ENCODE measurements at places on chromosomes 2 and 18.
A peak's percentile ranks its signal among the peaks of the same experiment; 100 is the strongest.

DNA sequence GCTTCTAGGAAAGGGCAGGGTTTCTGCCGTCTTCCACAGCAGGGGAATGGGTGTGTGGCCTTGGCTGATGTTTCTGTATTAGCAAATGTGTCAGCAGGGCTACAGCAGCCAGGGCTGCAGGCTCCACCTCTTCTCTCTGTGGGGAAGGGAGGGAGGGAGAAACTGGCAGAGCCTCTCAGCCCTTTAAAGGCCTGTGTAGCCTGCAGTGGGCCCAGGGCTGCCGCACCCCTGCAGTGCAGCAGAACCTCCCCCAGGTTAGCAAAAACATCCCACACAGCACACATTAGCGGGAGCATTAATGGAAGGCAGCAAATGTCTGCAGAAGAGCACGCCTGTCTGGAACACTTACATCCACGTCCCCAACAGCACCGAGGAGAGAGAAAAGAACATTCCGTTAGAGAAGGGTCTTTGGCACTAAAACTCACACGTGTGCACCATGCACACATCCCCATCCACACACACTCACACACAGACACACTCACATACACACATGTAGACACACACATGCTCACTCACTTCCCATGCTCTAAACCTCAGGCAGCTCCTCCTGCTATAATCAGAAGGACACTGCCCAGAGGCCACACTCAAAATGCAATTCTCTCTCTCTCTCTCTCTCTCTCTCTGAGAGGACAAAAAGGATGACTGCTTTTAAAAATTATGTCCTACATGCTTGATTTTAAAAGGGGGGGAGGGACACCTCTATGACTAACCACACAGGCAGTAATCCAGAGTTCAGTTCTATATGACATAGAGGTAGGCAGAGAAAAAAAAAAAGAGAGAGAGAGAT lies 24.1 kb downstream of the MRPL35 start:
- H3K27me3 ChIP-seq: no peaks in the 10 kb centered on the region
- no peak overlapping the region for H3K27ac ChIP-seq
- H3K36me3 ChIP-seq: no peaks in the 10 kb centered on the region

DNA sequence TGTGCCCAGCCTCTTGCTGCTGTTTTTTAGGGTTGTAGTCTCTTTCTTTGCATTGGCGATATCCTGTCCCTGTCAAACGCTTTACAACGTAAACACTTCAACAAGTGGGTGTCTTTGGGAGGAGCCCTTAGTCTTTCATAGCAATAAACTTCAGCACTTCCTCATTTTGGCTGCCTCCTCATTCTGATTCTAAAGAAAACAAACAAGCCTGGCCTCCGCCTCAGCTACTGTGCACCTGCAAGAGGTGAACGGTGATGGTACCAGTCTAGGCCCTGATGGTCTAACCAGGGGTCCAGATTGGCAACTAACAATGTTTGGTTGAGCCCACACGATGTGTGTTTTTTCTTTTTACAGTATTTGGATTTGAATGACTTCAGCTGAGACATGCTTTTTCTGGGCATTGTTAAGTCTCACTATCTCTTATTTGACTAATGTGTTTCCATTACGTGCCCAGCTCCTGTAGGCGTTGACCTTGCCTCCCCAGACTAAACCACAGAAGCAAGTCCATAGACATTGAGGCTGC lies 53.2 kb upstream of the CUL3 start:
- H3K27me3 ChIP-seq: peaks cover 18% of the 10 kb centered on the region
- no peaks in the 10 kb centered on the region for H3K36me3 ChIP-seq
- DNase-seq: no peak
- no peak overlapping the region for H3K4me3 ChIP-seq

DNA sequence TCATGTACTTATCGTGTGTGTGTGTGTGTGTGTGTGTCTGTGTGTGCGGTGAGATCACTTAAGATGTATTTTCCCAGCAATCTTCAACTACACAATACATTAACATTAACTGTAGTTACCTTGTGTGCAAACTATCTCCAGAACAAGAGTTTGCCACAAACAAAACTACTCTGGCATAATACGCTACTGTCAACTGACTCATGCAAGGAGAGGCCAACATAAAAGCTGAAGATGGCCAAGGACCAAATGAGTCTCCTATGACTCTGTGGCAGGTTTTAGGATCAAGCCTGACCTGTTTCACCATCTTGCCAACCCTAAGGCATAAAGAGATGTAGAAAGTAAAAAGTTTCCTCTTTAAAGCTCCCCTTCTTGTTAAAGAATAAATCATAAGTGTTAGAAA lies 20.1 kb downstream of the CYB5A start:
- H3K4me3 ChIP-seq: no peak overlapping the region
- H3K27me3 ChIP-seq: no peaks in the 10 kb centered on the region
- no peaks in the 10 kb centered on the region for H3K36me3 ChIP-seq
- H3K27ac ChIP-seq: no peak overlapping the region

GRCh38 chr2:32748158-32748557 lies 120.3 kb downstream of the TTC27 start:
- no peak overlapping the region for H3K4me3 ChIP-seq
- H3K27me3 ChIP-seq: no peaks in the 10 kb centered on the region
- H3K4me1 ChIP-seq: peaks cover 23% of the 10 kb centered on the region

DNA sequence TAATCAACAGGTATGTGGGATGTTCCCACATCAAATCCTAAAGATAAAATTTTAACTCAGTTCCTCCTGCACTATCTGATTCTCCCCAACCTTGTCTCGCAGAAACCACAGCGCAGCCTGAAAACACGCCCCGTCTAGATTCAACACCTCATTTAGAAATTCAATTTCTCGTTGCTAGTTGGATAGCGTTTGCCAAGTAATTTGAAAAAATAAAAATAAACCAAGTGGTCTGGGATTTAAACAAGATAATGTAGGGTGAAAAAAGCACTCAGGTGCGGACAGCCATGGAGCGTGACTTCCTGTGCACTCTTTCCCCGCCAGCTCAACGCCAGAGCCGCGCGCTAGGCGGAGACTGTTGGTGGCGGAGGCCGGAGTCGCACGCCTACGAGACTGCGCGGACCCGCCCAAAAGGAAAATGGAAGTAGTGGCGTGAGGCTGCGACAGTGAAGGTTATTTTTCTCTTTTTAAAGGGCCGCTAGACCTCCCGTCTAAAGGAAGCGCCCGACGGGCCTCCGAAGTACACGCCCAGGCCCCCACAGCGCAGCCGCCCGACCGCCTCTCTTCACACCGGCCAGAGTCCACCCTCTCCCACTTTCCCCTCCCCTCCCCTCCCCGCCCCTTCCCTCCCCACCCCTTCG lies 615 bp upstream of the CCNT2 start:
- peaks cover 9% of the 10 kb centered on the region for H3K27me3 ChIP-seq
- H3K36me3 ChIP-seq: no peaks in the 10 kb centered on the region
- H3K4me1 ChIP-seq: peaks cover 34% of the 10 kb centered on the region
- peak overlapping the region; percentile 96 for H3K4me3 ChIP-seq
- no peak for DNase-seq

DNA sequence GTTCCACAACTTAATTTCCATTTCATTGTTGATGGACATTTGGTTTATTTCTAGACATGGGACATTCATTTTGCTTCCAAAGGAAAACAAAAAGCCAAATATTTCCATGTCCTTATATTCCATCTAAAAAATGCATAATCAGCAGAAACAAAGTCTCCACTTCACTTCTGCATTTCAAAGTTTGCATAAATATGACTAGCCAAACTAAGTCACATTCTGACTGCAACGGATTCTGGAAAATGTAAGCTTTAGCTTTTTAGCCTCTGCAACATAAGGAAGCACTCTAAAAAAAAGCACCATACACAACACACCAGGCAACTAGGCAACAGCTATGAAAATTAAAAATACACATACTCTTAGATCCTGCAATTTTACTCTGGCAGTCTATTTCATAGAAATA lies 135.3 kb downstream of the ETAA1 start:
- H3K4me1 ChIP-seq: no peaks in the 10 kb centered on the region
- H3K36me3 ChIP-seq: no peaks in the 10 kb centered on the region
- no peak overlapping the region for H3K4me3 ChIP-seq

DNA sequence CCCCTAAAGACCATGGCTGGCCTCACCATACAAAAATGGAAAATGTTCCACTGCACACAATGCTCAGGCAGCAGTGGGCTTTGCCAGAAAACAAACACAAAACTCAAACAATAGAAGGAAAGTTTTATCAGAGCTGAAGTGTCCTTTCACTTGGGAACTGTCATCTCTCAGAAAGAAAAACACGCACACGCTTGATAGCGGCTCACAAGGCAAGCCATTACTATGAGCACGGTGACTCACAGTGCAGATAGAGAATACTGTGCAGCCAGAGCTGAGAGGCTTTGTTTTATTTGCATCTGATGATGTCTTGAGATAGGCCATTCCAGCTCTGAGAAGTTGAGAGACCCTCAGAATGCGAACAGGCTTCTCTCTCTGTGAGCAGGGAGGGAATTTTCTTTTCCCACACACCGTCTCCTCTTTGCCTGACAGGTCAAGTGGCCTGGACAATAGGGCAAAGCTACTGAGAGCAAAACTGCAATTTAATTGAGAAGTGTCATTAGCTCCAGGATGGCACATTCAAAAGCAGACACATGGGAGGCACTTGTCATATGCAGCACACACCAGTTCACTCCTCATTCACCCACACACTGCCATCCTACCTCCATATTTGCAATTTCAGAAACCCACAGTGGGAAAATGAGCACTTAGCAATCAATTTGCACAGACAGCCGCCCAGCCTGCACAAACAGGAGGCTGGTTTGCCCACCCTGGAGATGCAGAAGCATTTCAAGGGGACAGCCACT lies 236.6 kb downstream of the SS18 start:
- DNase-seq: no peak
- H3K4me3 ChIP-seq: no peak overlapping the region
- H3K27ac ChIP-seq: no peak overlapping the region
- no peaks in the 10 kb centered on the region for H3K27me3 ChIP-seq

DNA sequence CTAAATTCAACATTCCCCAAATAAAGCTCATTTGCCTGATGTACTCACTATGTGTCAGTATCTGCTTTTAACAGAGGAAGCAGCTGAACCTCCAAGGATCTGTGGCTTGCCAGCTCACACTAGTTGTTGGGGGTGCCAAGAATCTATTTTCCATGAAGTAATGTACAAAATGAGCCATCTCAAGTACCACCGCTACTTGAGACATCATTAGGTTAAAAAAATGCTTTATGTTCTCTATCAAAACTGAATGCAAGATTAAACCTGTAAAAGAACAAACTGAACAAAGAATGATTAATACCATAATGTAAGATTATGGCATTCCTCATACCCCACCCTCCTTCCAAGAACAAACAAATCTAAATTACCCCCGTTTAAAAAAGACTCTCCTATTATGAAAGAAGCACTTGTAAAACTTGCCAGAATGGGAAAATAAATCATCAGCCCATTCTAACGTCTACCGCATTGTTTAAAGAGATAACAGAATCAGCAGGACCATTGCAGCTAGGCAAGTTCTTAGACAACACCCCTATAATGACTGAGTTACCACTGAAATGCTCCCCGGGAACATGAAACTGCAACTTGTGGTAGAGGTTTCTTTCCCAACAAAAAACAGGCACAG lies 471.6 kb downstream of the DLGAP1 start:
- H3K27ac ChIP-seq: no peak overlapping the region
- no peaks in the 10 kb centered on the region for H3K27me3 ChIP-seq
- peaks cover 13% of the 10 kb centered on the region for H3K4me1 ChIP-seq
- H3K36me3 ChIP-seq: no peaks in the 10 kb centered on the region
- H3K4me3 ChIP-seq: no peak overlapping the region
- DNase-seq: no peak

GRCh38 chr2:62340994-62341484 lies 145.1 kb downstream of the B3GNT2 start:
- no peak overlapping the region for H3K4me3 ChIP-seq
- H3K36me3 ChIP-seq: no peaks in the 10 kb centered on the region
- no peak overlapping the region for H3K27ac ChIP-seq

Measured in osteocyte (in vitro differentiated cells).